ENCODE measurements at places on chromosomes 11 and 22.

- DNase-seq, result no peak
Measured at GRCh38 chr22:22878801-22879674, 8.6 kb upstream of the IGLL5 start.

DNA sequence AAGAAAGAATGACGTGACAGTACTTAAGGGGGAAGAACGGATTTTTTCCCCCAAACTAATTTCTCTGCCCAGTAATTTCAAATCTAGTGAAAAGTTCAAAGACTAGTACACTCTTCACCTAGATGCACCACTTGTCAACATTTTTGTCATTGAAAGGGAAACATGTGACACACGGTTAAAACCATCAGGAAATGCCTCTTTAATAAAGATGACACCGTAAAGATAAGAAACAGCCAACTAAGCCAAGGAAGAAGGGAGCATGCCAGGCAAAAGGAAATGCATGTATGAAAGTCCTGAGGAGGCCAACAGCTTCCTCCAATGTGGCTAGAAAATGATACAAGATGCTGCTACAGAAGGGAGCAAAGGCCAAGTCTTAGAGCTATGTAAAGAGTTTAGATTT, 49.4 kb downstream of the RSF1 start:
- DNase-seq, result no peak

- DNase-seq, result no peak
Measured at GRCh38 chr22:31046539-31047226, 34.4 kb upstream of the SMTN start.

DNA sequence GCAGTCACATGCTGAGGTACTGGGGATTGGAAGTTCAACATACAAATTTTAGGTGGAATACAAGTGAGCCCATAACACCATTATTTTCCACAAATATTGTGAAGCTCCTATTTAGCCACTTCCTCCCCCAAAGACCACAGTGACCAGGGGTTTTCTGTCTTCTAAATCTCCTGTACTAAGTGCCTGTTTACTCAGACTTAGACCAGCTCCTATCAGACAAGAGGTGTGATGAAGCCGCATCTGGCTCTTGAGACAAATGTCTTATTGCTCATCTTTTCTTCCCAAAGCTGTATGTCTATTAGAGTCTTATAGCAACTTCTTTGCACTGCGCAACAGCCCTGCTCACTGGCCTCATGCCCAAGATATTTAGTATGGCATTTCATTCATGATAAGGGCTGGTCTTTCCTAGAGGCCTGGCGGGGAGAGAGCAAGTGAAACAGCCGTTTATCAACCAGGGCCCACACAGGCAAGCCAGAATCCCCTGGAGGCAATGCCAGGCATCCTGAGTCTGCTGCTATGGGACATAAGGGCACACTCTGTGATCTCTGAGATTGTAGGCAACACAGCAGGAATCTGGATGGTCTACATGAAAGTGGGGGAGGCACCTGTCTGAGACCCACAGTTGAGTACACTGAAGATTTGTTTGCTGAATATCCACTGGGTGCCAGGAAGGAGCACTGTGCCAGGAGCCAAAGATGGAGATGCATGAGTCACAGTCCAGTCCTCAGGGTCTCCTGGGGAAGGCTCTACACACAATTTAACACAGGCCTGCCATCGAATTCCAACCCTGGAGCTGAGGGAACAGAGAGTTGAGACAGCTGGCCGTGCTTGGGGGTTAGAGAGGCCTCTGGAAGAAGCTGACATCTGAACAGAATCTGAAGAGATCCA, 78.5 kb upstream of the NCAM1 start:
- DNase-seq, result no peak

GRCh38 chr22:31346733-31347250, 646 bp upstream of the PATZ1 start:
- no peak for DNase-seq

- peak; percentile 17 for DNase-seq
Measured at GRCh38 chr22:17896586-17896985, 122.3 kb upstream of the BID start.

- DNase-seq, result no peak
Measured at GRCh38 chr22:36375071-36375980, 12.4 kb downstream of the MYH9 start.

GRCh38 chr11:12174477-12175143, 64.2 kb downstream of the MICAL2 start:
- peak; percentile 52 for DNase-seq

DNA sequence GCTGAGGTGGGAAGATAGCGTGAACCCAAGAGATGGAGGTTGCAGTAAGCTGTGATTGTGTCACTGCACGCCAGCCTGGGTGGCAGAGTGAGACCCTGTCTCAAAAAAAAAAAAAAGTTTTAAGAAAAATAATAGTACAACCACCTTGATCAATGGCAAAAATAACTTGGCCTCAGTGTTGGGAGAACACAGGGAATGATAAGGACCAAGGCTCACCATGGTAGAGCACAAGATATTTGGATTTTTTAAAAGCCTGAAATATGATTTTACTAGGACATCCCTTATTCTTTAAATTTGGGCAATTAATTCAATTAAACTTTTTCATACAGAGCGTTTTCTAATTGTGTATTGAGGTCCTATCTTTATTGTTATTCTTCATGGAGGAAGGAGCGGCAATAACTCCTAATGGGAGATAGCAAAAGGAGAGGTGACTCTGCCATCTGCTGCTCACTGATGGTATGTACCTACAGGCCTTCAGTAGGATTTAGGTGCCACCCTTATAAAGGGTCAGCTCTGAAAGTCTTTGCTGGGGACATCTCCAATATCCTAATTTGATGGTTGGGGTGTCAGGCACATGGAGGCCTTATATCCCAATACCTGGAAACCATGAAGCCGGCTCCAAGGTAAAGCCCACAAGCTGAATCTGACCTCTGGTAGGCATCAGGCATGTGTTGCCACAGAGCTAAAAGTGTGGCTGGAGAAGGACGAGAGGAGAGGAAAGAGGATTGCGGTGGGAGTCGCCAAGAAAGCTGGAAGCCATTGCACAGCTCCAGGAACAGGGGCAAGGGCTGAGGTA, 21.9 kb upstream of the POLD3 start:
- peak; percentile 37 for DNase-seq

GRCh38 chr11:45473341-45473895, 187.3 kb upstream of the SYT13 start:
- DNase-seq, result no peak

- no peak for DNase-seq
Measured at GRCh38 chr22:43860126-43860525, 2.2 kb downstream of the SULT4A1 start.

GRCh38 chr11:109958131-109958820, 134.9 kb upstream of the ZC3H12C start:
- peak; percentile 26 for DNase-seq

DNA sequence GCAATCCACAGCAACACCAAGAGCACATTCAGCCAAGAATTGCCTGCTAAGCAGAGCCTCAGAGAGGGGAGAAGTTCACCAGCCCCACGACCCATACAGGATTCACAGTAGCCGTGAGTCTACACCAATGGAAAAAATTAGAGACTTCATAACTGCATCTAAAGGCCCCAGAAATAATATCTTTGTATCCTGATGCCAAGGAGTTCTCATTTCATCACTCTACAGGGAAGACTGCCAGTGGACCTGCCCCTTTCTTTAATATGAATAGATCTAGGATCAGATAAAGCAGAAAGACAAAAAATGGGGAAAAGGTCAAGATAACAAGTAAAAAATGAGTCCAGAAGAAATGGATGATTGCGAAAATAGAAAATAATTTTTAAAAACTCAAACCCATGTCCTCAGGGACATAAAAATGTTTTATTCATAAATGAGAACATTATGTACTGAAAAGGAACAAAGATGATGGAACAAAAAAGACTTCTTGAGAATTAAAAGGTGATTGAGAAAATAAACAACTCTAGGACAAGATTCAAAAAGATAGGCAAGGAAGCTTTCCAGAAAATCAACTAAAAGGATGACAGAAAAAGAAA, 9.5 kb downstream of the APOL3 start:
- no peak for DNase-seq
